ENCODE measurements at places on chromosomes 5 and 9.

DNA sequence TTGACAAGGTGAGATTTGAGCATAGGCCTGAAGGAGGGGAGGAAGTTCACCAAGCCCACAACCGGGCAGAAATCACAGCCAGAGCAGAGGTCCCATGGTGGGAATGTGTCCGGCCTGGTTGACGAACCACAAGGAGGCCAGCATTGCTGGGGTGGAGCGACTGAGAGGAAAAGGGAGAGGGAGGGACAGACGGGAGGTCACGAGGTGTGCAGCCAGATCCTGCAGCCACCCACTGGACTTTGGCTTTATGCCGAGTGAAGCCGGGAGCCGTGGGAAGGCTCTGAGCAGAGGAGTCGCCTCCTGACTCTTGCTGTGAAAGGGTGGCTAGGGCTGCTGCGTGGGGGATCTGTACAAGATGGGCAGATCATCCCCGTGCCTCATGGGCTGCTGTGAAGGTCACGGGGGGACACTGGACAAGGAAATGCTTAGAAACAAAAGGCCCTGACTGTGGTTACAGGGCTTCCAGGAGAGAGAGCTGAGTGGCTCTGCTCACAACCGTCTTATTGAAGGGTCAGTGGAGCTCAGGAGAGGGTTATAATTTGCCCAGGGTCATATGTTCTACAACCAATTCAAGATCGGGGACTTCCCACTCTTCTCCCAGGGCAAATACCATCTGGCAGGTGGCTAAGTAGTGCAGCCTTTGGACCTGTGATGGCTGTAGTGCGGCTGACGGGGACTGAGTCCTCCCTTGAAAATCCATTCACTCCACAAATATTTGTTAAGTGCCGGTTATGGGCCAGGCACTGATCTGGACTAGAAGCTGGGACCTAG is 15.6 kb upstream of the CD74 start:
- DNase-seq = peak; percentile 88

GRCh38 chr9:81465468-81466011 is 223.8 kb downstream of the TLE1 start:
- peak; percentile 58 for DNase-seq

- no peak for DNase-seq
Observed at GRCh38 chr9:3296536-3296935, 229.3 kb downstream of the RFX3 start.

DNA sequence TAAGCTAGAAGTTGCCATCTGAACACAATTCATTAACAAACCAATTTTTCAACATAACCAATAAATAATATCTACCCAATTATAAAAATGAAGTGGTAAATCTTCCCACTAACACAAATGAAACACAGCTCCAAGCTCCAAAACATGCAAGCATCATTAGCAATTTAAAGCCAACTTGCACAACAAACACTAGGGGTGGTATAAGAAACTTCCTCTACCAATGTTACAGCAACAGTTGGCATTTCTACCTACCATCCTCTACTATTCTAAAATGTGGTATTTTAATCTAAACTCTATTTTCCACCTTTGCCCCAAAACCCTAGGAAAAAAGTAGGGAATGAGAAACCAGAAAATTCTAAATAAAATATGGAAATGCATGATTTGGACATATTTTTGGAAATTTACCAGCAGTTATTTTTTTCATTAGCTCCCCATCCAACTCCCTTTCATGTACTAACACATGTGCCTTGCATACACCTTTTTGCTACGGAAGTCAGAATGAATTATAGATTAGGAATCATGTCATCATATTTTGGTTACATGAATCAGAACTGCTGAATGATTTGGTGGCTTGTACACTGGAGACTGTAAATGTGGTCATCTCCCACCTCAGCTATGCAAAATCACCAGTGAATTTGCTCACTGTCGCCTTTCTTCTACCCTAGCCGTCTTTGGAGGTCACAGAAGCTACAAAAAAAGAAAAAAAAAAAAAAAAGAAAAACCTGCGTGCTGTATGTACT is 4.1 kb downstream of the NR6A1 start:
- DNase-seq = no peak

DNA sequence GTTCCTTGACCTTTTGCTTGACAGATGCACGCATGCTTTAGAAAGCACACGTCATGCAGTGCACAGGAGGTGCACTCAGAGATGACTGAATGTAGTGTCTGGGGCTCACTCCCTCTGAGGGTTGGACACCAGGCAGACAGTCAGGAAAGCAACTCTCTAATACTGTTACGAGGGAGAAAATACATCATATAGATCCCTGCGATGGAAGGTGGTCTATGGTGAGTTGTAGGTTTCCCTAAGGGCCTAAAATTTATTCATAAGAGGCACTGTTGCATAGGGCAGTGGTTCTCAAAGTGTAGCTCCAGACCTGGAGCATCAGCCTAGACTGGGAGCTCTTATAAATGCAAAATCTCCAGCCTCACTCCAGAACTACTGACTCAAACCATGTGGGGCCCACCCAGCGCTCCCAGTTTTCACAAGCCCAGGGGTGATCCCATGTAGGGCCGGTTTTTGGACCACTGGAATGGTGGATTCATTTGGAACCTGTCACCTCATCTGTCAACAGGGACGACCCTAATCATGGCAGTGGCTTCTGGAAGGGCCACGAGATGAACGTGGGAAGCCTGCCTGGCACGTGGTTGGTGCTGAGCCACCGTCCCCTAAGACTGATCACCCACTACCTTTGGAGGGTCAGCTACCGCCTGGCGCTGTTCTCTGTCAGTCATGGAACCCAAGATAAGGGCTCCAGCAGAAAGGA is 16.8 kb upstream of the PHF19 start:
- DNase-seq = peak; percentile 79

DNA sequence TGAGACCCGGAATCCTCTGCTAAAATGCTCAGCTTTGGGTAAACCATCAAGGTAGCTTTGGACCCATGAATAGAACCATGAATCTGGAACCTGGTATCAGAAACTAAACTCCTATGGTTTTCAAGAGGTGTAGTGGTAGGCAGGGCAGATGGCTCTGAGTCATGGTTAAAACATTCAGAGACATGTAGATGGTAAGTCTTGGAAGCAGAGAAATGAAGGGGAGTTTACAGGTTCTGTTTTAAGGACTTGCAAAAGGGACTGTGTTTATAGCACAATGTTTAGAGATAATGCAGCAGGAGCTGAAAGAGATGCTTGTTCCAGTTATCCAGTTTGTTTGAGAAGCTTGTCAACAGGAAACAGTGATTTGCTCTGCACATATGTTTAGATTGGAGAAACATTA is 36.0 kb upstream of the FBN2 start:
- peak; percentile 61 for DNase-seq

GRCh38 chr5:167255926-167256325 is 1035.5 kb upstream of the WWC1 start:
- DNase-seq = no peak

DNA sequence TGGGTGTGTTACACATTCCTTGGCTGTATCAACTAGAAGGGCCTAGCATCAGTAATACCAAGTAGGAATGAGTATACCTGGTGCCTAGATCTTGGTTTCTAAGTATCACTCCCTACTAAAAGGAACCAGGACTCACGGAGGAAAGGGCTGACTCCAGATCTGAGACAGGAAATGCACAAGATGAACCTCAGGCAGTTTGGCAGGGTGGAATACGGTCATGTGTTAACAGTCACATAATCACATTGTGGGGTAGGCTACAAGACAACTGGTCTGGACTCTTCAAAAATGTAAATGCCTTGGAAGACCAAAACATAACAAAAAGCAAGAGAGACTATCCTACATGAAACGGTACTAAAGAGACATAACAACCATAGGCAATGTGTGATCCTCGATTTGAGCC is 158.8 kb downstream of the CRB2 start:
- DNase-seq = no peak
